ENCODE measurements at places on chromosomes 12 and 14. TPM values are rescaled to one million over a fixed set of nuclear protein-coding genes. Genes with fewer than 3 reads are reported as not detected.

DNA sequence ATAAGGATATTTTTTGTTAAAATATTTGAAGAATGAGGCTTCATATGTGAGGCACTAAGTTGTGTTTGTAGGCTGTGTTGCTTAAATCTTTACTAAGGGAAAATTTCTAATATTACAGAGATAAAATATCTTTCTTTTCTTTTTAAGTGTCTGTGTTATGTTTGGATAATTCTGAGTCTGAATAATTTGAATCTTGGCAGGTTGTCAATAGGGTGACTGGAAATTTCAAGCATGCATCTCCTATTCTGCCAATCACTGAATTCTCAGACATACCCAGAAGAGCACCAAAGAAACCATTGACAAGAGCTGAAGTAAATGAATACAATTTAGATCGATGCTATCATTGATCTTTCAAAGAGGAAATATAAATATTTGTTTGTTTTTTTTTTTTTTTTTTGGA lies 29.4 kb downstream of the TMPO start:
- DNase-seq: no peak

DNA sequence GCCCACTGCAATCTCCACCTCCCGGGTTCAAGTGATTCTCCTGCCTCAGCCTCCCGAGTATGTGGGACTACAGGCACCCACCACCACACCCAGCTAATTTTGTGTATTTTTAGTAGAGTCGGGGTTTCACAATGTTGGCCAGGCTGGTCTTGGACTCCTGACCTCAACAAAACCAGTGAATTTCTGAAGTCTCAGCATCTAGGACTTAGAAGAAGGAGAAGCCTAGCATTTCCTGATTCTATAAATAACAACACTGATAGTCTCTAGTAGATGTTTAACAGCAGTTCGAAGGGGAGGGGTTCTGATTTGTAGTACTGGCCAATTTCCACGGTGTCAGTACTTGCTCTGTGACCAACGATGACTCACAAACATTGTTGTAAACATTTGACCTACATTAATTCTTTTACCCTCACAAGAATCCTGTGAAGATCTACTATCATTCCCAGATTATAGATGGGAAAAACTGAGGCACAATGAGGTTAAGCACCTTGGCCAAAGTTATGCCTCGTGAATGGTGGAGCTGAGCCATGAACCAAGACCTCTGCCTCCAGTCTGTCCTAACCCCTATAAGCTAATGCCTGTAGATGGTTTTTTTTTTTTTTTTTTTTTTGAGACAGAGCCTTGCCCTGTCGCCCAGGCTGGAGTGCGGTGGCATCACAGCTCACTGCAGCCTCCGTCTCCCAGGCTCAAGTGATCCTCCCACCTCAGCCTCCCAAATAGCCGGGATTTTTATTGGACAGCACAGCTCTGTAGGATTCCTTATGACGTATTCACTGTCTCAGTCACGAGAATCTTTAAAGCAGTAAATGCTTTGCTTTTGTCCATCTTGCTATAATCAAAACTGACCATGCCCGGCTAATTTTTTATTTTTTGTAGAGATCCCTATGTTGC lies 5.2 kb downstream of the P2RX4 start:
- no peak for DNase-seq

GRCh38 chr14:56087671-56088471 lies 30.3 kb upstream of the PELI2 start:
- peak; percentile 45 for DNase-seq

The GPR65 gene
- 0.24 TPM for polyA plus RNA-seq

Measured in muscle of arm (tissue), 14 donors.